CD4-positive, alpha-beta T cell treated with Interleukin-17A for 1 hour (primary cell): ENCODE measurements at places on chromosomes 2 and 18.

GRCh38 chr2:240296104-240296406, 139.4 kb upstream of the GPC1 start:
- no peak for DNase-seq

GRCh38 chr2:95348609-95349567, 51.7 kb downstream of the KCNIP3 start:
- DNase-seq = no peak

- DNase-seq = no peak
Measured at GRCh38 chr2:217462121-217462520, 540.7 kb downstream of the TNS1 start.

DNA sequence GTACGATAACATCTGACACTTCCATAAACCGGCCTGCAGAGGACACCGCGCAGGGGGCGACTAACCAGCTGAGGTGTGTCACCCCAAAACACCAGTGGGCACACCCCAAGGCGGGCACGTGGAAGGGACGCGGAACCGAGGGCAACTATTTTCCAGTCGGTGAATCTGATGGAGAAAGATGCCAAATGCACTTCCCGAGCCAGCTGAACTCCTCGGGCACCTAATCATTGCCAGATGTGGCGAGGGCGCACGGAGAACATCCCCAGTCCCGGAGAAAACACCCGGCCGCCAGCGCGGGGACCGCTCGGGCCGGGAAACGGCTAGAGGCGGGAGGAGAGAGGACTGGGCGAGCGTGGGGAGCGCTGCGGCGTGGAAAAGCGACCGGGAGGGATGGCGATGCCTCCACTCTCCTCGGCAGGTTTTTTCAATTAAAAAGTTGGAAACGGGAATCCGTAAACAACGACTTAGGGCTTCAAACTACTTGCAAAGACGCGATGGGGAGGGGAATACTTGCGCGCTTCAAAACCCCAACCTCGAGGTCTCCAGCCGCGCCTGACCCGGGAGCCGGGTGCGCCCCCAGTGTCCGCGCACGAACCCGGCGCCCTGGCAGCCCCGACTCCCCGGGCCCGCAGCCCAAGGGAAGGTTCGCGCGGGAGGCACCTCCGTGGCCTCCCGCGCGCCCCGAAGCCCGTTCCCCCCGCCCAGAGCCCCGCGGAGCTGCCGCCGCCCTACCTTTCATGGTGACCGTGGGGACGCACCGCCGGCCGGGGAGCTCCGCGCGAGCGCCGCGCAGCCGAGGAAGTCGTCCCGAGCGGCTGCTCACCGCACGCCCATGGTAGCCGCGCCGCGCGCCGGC, 497 bp downstream of the COLEC12 start:
- DNase-seq = no peak

DNA sequence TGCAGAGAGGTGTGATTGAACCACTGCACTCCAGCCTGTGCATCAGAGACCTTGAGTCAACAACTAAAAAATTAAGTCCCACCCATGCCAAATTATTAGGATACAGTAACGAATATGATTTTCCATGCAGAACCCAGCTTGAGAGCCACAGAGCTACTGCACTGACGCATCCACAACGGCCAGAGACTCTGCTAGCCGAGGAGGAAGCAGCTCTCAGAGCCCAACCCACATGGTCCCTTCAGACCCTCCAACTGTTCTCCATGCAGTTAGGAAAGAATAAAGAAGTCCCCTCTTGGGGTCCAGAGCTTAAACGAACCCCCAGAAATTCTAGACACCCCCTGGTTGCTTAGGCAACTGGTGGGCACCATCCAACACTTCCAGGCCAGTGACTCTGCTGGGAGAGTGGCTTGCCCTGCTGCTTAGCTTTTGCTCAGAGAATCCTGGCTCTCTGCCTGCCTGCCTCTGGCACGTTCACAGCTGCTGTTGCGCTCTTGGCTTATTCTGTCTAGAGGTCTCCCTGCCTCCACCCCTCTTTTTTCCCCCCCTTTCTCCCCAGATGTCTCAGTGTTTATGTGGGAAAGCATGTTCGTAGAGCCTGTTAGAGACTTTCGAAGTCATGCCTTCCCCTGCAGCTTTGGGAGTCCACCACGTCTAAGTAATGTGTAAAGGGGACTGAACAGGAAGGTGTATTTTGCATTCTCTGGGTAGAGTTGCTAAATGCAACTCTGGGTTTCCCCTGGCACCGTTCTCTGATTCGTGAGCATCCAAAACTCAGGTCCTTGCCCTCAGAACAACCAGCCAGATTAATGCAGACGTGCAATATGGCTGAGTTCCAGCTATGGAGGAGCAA, 26.0 kb upstream of the SP3 start:
- no peak for DNase-seq

DNA sequence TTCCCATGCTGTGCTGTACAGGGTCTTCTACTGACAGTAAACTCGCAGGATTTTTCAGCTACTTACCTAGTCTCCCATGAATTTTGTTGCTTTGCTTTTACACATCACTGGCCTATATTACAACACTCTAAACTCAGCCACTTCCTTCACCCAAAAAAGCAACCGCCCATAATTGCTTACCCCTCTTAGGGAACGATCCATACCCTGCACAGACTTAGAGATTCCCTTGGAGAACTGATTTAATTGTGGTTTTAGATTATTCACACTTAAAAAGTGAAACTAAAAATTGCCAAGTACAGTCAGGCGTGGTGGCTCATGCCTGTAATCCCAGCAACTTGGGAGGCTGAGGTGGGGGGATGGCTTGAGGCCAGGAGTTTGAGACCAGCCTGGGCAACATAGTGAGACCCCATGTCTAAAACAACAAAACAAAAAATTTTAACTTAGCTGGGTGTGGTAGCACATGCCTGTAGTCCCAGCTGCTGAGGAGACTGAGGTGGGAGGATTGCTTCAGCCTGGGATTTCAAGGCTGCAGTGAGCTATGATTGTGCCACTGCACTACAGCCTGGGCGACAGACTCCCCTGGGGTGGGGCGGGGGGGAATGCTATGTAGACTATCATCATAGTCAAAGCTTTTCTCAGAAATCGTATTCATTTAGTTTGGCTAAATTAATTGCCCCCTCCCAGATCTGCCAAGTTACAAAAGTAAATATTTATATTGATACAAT, 19.3 kb downstream of the MRPL30 start:
- no peak for DNase-seq

- DNase-seq = no peak
Measured at GRCh38 chr2:118171546-118171945, 83.3 kb downstream of the INSIG2 start.

GRCh38 chr18:54829856-54830255, 1.6 kb downstream of the RAB27B start:
- no peak for DNase-seq

DNA sequence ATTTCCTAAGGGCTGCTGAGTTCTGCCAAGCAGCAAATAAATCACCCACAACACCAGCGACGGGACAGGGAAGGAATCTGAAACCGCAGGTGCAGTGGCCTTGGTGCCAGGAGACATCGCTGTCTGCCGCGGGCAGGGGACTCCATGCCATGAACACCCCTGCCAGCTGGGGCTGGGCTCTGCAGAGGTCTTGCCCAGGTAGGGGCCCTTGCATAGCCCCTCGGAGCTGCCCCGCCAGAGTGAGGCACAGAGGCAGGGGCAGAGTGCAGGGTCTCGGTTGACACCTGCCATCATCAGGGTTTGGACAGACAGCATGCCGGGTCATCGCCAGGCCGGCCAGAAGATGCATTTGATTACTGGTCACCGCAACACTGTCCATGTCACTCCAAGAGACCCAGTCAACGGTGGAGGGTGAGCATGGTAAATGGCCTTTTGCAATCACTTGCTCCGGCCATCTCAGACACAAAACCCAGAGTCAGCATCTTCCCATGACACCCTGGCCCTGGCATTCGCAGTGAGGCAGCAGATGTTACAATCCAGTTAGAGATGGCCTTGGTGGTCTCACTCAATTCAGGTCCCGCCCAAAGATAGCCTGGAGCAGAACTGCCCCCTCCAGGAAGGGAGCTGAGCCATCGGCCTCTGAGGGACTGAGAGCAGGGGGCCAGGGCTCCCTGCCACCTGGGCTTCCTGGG, 255.4 kb downstream of the NDUFA10 start:
- DNase-seq = no peak

GRCh38 chr2:195561116-195561921, 95.7 kb upstream of the SLC39A10 start:
- DNase-seq = no peak

- no peak for DNase-seq
Measured at GRCh38 chr2:43199492-43200488, 26.6 kb downstream of the ZFP36L2 start.

DNA sequence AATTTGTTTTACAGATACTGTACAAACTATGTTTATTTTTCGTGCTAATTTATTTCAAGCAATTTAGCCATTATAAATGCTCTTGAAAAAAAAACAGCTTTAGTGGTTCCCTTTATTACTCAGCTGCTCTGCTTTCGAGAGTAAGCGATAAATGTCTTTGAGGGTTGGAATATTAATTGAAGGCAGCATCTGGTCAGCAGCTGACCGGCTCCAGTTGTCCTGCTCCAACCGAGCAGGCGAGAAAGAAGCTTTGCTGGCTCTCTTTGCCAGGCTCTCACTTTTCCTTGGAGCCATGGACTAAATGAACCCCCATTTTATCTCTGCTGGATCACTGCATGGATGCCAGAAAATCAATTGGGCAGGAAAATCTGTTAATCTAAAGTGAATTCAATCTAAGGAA, 147.4 kb downstream of the LNPK start:
- no peak for DNase-seq

GRCh38 chr2:176128982-176129796, at the start of gene HOXD8:
HOXD8 (plus strand) TSS chr2:176129705; CDS start chr2:176130367, 662 bp downstream.
- no peak for DNase-seq

DNA sequence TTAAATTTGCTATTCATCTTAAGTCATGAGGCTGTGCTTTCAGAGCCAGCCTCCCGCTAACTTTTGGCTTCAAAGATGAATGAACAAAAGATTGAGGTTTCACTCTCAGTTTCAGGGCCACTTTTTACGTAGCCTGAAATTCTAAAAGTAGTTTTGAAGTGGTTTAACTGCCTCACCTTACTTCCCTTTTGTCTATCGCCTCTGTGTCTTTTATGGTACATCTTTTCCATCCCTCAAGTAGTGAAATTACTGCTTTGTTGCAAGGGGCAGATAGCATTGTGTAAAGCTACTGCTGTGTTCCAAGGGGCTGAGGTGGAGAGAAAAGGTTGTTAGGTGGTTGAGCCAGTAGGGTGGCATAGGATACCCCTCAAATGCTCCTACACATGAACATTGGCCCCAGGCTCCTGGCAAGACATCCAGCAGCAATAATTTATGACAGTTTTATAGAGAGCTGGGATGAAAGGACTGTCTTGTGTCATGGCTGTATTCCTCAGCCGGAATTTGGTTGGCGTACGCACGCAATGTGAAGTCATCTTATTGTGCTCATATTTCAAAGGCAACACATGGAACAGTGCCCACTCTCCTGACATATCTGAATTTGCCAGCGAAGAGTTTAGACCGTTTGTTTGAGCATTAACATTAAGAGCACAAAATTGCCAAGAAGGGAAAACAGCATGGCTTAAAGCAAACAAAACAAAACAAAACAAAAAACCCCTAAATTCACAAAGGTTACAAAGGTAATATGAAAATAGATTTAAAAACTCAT, 32.2 kb downstream of the QPCT start:
- DNase-seq = peak; percentile 45

DNA sequence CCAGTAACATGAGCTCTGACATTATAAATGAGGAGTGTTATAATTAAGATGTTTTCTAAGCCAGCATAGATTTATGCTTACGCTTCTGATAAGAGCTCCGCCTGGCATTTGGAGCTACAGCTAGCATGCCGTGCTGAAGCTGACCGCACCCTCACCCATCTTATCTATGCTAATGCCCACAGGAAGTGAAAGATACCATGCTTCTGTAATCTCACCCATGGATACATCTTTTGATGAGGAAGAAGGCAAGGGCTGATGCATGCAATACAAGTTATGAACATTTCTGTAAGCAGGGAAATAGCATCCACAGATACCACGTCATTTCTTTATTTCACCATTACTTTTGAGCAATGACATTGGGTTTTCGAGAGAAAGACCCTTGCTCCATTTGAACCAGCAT, 82.3 kb downstream of the ARL4C start:
- no peak for DNase-seq
